ENCODE measurements at places on chromosomes 2 and 18. TPM values are rescaled to one million over a fixed set of nuclear protein-coding genes. Genes with fewer than 3 reads are reported as not detected.

FOXD4L1 gene
- 0.23 TPM for total RNA-seq

DQX1 gene
- total RNA-seq = 0.33 TPM

PECR gene
- total RNA-seq = 34.7 TPM

LYPD6B gene
- total RNA-seq = 0.20 TPM

TSHZ1 gene
- total RNA-seq = 19.0 TPM

- no peak for DNase-seq
Measured at GRCh38 chr2:139366681-139367080, 586.5 kb upstream of the NXPH2 start.

DNA sequence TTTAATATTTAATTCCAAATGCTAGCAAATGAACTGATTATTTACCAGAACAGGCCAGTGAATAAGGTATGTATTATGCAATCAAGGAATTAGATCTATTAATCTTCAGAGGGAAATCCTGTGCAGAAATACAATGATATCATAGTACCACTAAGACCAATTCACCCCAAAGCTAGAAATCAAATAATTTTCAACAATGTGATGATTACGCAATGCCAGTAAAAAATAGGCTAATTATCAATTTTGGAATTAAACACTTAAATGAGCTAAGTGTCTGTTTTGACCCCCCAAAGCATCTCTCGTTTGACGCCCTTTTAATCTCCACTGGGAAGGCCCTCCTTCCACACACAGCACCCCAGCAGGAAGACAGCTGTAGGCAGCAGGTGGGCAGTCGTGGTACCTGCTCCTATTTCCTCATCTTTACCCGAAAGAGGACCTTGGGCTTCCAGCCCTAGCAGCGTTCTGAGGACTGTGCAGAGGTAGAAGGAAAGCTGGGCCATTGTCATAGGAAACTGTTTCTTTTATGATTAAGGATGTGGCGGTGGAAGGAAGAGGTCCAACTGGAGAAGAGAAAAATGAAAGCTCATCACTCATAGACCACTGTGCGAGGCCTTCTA lies 84.7 kb downstream of the MBP start:
- no peak for DNase-seq

GRCh38 chr2:214075456-214075855 lies 335.4 kb upstream of the VWC2L start:
- no peak for DNase-seq

- no peak for DNase-seq
Measured at GRCh38 chr2:186255823-186256222, 230.2 kb upstream of the ZC3H15 start.

DNA sequence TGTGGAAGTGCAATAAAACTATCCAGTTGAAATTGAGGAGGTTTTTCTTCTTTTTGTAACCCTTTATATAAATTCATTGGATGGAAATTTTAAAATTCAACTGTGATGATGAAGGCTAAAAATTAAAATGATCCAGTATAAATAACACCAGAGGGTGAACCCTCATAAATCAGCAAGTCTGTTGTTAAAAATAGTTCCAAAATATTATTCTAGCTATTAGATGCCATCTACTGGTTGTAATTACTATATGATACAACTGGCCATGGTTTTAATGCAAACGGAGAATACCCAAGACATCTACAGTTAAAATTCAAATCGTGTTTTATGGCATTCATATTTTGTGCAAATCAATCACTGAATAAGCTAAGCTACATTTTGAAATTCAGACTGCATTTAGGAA lies 53.8 kb downstream of the TMEM200C start:
- no peak for DNase-seq

Measured in activated CD4-positive, alpha-beta memory T cell treated with anti-CD3 and anti-CD28 coated beads, Interleukin-2, amount 10 ng/mL, durations not matched to agents 7 days and 5 days (primary cell).